ENCODE measurements at places on chromosomes 2 and 18. TPM values are rescaled to one million over a fixed set of nuclear protein-coding genes. Genes with fewer than 3 reads are reported as not detected.

Gene AFG3L2
- total RNA-seq: 48.8 TPM

Gene RUFY4
- 1.8 TPM for total RNA-seq

Gene TMEM163
- total RNA-seq: not detected

Gene GAL3ST2
- total RNA-seq: 0.65 TPM

Gene RNF25
- total RNA-seq: 15.6 TPM

Measured in activated CD4-positive, alpha-beta memory T cell treated with anti-CD3 and anti-CD28 coated beads for 36 hours (primary cell).